ENCODE measurements at places on chromosomes 4 and X.

DNA sequence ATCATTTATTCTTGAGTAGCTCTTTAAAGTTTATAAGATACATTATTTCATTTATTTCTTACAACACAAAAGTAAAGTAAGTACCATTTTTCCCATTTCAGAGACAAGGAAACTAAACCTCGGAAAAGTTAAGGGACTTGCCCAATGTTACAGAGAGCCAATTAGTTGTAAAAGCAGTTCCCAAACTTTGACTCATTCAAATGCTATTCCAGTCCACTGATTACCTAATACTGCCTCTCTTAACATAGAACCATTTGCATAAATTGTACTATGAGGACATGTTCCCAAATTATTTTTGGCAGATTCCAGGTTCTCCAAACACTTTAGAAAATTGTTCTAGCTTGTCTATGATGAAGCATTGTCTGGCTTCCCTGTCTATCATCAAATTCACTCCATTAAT is 45.6 kb upstream of the GRIA3 start:
- no peak for DNase-seq

GRCh38 chr4:4941751-4942150 is 77.5 kb downstream of the CYTL1 start:
- no peak for DNase-seq

- DNase-seq: peak; percentile 15
These were observed 25.3 kb downstream of the HOPX start for GRCh38 chr4:56655627-56656345.

DNA sequence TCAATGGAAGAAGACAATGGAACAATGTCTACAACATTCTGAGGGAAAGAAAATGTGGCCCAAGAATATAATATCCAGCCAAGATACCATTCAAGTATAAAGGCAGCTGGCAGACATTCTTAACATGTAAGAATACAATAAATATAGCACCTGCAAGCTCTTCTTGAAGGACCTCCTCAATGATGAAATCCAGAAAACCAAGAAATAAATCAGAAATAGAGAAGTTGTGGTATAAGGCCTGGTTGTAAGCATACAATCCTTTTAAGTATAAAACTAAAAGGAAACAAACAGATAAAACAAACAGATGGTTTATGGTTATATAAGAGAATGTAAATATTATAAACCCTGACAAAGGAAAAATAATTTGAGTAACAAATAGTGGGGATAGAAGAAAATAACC is 33.4 kb downstream of the SYTL4 start:
- no peak for DNase-seq

GRCh38 chrX:6384371-6384770 is 150.5 kb downstream of the VCX3A start:
- no peak for DNase-seq

- no peak for DNase-seq
These were observed 123.5 kb downstream of the IL15 start for GRCh38 chr4:141759796-141760425.

DNA sequence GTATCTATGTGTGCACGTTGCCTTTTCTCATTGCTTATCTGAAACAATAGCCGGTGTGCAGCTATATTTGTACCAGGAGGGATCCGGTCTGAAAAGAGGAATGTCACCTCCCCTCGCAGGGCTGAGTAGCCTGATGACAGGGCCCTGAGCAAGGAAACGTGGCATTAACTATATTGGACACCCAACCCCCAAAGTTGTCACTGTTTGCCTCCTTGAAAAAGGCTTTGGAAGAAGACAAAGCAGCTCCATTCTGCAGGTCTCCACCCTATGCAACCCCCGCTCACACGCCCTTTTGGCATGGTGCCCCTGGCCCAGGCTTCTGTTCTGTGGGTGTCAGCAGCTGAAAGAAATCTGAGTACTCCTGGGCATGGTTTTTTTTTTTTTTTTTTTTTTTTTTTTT is 8.2 kb downstream of the PRRG3 start:
- DNase-seq: no peak

DNA sequence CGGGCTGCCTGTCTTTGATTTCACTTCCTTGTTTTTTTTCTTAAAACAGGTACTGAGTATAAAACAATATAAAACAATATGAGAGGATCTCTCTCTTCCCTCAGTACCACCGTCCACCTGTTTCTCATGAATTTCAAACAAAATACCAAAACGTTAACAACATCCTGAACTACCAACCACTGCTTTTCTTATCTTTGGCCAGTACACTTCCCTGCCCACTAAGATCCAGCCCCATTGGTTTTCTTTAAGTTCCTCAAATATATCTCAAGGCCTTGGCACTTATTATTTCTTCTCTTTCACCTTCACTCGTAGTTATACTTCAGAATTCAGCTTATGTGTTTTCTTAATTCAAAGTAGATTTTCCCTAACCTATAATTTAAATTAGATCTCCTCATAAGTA is 370.2 kb upstream of the GRIA3 start:
- DNase-seq: no peak

DNA sequence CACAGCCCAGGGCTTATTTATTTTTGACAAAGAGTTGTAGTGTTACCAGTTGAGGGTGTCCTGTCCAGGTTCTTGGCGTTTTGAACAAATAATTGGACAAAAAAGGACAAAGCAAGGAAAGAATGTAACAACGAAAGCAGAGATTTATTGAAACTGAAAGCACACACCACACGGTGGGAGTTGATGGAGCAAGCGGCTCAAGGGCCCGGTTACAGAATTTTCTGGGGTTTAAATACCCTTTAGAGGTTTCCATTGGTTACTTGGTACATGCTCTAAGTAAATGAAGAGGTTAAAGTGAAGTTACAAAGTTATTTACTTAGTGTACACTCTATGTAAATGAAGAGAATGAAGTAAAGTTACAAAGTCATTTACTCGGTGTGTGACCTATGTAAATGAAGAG is 27.8 kb upstream of the OPHN1 start:
- DNase-seq: no peak

- no peak for DNase-seq
These were observed 367.6 kb upstream of the AGA start for GRCh38 chr4:177809791-177810190.

- no peak for DNase-seq
These were observed 23.1 kb downstream of the LGI2 start for GRCh38 chr4:25007598-25007997.

- no peak for DNase-seq
These were observed 16.7 kb downstream of the BLOC1S4 start for GRCh38 chr4:6732441-6733357.

DNA sequence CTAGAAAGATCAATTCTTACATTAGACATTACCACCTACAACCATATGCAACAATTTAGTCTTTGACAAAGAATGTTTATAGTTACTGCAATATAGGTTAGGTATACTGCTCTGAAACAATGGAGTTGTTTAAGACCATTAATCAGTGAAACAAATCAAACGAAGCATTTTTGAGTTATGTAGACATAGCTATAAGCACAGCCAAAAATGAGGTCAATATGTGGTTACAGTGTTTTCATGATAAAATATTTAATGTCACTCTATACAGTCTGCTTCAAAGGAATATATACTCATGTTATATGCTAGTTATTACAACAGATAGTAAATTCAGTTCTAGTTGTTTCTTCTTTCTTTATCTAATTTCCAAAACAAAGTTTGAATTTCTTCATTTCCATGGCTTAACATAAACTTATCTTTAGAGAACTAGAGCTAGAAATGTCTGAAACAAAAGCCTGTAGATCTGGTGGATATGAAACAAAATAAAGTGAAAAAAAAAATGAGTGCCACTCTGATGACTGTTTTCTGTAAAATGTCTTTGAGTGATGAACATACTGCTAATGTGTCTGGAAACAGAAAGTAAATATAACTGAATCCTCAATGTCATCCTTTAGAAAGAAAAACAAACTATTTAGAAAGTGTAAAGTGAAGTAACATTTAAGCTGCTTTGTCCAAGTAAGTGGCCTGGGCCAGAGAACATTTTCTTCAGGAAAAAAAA is 809.0 kb downstream of the FAT4 start:
- no peak for DNase-seq

DNA sequence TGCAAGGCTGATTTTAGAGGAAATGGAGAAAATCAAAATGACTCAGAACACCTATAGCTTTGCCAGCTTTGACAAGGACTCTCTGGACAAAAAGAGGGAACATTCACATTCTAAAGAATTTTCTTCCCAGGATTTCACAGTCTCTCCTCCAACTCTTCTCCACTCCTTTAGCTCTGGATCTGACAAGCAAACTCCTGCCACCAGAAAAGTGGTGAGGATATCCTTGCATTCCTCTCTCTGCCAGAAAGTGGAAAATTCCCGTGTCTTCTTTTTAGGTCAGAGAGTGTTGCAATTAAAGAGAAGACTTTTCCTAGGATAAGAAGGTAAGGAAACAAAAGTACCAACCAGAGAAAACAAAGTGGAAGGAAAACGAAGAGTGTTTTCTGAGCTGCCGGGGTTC is 16.1 kb upstream of the PDGFRA start:
- DNase-seq: no peak

DNA sequence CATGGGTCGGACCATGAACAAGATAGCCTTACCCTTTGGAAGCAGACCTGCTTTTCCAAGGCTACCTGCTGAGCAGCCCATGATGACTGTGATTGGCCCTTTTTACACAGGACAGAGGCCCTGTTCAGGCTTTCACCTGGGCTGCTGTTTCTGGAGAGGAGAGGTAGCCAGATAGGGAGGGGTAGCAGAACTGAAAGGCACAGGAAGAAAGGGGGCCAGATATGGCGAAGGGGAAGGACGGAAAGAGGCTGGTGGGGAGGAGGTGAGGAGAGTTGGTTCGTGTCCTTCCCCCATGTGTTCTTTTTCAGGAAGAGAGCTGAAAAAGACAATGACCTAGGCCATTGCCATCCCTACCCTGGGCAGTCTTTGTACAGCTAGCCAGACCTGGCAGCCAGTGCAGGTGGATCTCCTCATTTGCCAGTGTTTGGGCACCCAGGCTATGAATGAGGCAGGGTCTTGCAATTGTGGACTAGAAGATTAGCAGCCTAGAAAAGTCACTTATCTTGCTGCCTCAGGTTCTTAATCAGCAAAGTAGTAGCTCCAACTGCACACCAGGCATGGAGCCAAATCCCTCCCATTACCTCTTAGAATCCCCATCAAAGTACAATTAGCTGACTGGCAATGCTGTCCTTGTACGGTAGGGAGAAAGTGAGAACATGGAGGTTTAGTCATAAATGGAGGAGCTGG is 139.6 kb downstream of the AMMECR1 start:
- no peak for DNase-seq

GRCh38 chr4:39846120-39846519 is 131.6 kb downstream of the PDS5A start:
- DNase-seq: no peak

DNA sequence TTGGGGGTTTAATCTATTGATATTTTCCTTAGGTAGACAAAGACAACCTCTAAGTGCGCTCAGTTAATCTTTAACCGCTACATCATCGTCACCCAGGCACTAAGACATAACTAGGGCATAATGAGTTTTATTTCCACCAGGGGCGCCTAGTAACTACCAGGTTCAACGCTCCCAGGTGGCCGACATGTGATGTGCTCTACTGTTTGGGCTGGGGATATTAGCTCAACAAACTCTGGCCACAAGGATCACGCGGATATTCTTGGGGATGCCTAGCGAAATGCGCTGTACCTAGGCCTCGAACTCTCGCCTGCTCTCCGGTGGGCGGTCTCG is 915 bp upstream of the RAB33B start:
- DNase-seq: no peak

GRCh38 chr4:90757534-90758060 is 630.4 kb downstream of the CCSER1 start:
- no peak for DNase-seq

DNA sequence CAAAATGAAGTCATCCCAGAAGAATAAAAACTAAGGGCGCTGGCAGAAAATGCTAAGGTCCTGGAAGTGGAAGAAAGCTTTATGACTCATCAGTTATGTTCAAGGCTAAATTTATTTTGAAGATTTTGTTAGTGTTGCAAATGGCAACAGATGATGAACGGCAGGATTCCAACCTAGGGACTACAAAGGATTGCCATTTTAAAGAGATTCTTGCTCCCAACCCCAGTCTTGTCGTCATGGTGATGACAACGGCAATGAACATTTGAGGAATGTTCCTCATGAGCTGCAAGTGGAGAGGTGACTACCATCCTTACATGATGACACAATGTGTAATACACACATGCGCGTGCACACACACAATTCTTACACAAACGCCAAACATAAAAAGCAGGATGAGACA is 54.4 kb upstream of the FTHL17 start:
- no peak for DNase-seq

GRCh38 chr4:128716338-128716737 is 93.2 kb upstream of the JADE1 start:
- DNase-seq: no peak

DNA sequence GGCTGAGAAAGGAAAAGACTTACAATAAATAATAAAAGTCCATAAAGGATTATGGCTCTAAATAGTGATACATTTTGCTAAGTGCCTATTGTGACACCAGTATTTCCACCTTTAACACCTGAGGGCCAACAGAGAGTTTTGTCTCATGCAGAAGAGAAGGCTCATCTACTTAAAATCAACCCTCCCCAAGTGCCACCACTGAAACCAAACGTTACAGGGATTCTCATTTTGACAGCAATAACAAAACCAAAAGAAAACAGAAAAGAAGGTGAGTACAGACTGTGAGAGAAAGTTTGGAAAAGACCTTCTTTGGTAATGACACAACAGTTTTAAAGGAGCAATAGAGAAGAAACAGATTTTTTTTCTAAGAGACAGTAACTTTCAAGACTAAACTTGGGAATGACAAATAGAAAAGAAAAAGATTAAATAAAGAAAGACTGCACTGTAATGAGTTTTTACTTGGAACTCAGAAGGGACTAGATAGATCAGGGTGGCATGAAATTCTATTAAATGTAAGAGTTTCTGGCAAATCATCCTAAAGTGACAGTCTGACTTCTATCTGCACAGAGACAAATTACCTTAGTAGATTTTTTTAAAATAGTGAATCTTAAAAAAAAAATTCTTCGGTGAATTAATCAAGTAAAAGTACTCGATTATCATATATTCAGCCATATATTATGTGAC is 109.7 kb downstream of the ZNF827 start:
- no peak for DNase-seq

- no peak for DNase-seq
These were observed 21.5 kb downstream of the CXCL8 start for GRCh38 chr4:73761856-73762255.

DNA sequence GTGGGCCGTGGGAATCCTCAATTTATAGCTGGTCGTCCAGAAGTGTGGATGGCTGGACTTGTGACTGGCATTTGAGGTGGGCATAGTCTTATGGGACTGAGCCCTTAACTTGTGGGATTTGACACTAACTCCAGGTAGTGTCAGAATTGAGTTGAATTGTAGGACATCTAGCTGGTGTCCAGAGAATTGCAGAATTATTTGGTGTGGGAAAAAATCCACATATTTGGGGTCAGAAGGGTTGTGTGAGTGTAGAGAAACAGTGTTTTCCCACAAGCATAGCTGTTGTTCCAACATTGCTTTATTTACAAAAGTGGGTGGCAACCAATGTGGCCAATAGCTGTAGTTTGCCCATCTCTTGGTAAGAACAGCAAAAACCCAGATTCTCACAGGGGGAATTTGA is 91.3 kb downstream of the MOSPD2 start:
- no peak for DNase-seq

Measured in stimulated activated CD4-positive, alpha-beta T cell treated with anti-CD3 and anti-CD28 coated beads, TNF-alpha, amount 100 ng/mL, for 4 hours (primary cell).